ENCODE measurements at places on chromosomes 1 and 21.
A peak's percentile ranks its signal among the peaks of the same experiment; 100 is the strongest.

DNA sequence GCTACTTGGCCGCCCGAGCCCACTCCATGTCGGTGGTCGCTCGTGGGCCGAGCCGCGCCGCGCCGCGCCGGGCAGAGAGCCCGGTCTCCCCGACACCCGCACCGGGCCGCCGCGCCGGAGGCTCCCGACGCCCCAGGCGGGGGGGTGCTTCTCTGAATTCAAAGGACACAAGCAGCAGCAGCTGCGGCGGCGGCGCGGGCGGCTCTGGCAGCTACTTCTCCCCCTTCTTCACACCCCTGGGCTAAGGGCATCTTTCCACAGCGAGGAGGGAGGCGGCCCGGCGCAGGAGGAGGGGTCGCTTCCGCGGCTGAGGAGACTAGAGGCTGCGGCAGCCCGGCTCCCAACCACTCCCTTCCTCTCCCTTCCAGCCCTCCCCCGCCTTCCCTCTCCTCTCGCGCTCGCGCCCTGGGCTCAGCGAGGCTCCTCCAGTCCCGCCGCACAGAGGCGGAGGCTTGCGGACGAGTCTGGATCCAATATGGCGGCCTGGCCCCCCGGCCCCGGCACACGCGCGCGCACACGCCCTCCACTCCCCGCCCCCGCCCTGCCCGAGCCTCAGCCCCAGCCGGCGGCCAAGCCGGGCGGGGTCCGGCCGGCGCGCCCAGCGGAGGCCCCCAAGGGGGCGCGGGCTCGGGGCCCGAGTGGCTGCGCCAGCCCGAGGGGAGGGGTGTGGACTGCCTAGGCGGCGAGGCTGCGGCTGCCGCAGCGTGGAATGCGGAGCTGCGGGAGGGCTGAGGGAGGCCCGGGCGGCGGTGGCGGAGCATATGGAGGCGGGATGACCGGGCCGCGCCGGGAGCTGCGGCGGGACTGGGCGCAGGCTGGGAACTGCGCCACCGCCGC lies at the start of gene CDC42BPA:
CDC42BPA (minus strand) TSS at position 477 of the 837 bp plus-strand sequence. CDS start 1,310 bp downstream, outside the sequence.
- no peak for DNase-seq

DNA sequence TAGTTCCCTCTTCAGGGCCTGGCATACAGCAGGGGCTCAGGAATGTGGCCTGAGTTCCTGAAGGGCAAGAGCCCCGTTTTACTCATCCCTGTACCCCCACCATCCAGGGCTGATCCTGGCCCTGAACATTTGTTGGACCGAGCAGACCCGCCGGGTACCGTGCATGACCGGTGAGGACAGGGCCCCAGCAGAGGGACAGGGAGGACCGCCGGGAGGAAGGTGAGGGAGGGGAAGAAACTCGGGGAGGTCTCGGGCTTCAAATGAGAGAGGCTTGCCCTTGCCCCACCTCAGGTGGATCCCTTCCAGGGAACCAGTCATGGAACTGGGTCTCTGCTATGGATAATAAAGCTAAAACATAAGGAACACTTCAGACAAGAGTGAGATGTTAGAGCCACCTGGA lies 167.8 kb upstream of the KLHDC7A start:
- no peak for DNase-seq

DNA sequence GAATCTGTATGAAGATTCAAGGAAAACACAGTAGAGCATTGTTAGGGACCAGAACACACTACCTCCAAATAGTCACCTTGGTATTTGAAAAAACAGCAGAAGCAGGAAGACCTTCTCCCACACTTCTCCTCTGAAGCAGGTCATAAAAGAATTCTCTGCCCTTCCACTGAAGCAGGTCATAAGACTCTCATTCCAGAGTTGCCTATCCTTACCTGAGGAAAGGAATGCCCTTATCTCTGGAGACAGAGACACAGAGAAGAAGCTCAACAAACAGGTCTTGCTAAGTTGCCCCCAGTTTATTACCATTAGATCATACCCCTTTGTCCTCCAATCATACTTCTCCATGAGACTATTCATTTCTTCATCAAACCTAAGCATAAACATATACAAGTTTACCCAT lies 225.8 kb upstream of the TNR start:
- no peak for DNase-seq

DNA sequence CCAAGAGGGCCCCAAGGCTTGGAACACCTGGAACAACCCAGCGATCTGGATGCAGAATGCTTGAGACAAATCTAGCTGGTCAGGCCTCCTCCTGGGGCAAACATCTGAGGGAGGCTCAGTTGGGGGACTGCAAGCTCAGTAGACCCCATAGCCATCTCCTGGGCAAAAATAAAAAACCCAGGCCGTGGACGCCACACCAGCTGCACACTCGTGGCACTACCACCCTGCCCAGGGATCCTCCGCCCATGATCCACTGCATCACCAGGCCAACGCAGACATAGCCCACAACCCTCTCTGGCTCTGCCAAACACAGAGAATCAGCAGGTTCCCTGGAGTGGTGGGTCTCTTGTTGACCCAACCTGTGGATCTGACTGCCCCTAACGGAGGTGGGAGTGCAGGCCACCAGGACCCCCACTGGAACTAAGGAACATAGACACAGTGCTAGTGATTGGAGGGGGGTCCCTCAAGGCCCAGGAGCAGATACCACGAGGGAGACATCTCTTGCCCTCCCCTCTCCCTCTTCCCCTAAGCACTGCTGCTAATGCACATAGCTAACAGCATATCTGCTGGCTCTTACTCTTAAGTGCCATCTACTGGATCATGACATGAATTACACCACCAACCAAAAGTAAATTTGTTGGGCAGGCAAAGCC lies 147.2 kb downstream of the CHD1L start:
- peak; percentile 61 for DNase-seq

- no peak for DNase-seq
Measured at GRCh38 chr1:115084902-115085511, 4.3 kb downstream of the TSPAN2 start.

DNA sequence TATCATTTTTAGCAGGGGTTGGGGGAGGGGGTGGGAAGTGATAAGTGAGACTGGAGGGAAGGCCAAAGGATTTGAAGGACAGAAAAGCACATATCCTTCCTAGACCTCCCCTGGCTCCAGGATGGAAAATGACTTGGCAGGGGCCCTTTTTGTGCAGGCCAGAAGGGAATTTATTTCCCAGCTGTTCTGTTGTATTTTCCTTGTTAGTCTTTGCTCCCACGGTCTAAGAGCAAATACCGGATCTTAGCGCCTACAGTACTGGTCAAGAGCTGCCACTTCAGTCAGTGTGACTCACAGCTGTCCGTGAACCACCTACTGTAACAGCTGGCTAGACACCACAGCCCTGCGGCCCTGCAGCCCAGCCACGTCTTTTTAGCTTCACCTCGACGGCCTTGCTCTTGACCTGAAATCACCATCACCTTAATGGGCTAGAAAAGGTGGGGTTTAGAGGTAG lies 51.0 kb upstream of the ERRFI1 start:
- no peak for DNase-seq

- DNase-seq, result no peak
Measured at GRCh38 chr1:6271554-6271953, 10.7 kb upstream of the GPR153 start.

DNA sequence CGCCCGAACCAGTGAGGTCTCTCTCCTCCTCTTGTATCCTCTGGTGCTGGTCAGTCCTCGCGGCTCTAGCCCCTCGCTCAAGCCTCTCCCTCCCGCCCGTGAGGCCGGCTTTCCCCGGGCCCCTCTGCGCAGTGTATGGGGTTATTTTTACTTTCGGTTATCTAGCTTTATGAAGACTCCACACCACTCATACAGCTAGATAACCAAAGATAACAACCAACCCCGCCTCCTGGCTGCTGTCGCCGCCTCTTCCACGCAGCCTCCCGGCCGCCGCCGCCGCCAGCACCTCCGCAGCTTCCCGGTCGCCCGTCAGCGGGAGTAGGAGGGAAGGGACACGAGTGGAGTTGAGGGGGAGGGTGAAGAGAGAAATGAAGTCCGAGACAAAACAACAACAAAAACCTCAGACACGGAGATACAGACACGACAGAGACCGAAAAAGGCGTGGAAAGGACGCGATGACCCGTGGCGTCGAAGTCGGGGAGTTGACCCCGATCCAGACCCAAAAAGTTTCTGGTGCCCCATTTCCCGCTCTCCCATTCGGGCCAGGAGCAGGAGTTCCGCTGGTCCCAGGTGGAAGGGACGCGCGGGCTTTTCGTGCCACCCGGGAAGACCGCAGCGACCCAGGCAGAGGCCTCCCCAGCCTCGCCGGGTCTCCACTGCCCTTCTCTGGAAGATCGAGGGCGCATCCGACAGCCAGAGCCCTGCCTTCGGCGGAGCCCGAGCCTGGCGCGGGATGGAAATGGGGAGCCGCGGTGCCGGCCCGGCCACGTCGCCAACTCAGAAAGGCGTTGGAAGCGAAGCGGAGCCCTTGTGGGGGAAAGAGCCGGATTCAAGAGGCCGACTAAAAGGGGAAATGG lies 51.4 kb downstream of the RHBG start:
- DNase-seq, result no peak

- no peak for DNase-seq
Measured at GRCh38 chr1:192379554-192379953, 62.8 kb downstream of the RGS21 start.

GRCh38 chr1:37070126-37070525 lies 35.8 kb upstream of the GRIK3 start:
- no peak for DNase-seq

DNA sequence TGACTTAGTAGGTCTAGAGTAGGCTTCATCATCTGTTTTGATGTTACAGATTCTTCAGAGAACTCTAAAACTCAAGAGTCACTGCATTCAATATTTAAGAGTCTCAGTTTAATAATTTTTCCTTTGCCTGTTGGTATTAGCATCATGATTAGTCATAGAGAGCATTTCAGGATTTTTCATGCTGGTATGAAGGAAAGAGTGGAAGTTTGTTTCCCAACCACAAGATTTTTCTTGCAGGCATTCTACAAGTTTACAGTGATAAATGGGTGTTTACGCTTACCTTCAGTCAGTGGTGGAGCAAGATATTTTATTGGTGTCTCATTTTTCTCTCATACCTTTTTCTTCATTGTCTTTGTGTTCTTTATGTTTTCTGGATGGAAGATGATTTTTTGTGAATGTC lies 58.4 kb upstream of the MYOCOS start:
- DNase-seq, result no peak

DNA sequence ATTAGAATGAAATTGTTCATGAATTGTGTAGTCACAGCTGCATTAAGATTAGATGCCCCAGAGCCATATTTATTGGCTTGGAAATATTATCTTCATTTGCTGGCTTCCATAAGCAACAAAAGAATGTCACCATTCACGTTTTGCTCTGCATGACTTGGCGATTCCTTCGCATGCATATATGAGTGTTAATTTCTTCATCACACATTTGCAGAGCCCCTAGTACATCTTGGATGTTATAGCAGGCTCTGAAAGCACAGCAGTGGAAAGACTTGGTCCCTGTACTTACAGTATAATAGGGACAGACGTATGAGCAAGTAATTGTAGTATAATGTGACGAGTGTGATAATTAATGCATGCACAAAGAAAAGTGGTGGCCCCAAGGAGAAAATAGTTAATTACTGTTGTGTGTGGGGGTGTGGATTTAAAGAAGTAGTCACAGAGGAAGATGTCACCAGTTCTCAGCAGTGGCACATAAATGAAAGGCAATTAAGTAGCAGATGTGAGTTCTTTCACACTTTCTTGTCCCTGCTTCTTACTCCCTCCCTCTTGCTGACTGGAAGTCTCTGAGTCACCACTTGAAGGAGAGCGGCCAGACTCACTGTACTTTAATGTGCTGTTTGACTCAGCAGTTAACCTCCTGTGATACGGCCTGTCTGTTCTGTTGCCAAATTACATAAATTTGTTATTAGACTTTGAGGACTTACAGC lies 21.0 kb downstream of the S100A10 start:
- no peak for DNase-seq

DNA sequence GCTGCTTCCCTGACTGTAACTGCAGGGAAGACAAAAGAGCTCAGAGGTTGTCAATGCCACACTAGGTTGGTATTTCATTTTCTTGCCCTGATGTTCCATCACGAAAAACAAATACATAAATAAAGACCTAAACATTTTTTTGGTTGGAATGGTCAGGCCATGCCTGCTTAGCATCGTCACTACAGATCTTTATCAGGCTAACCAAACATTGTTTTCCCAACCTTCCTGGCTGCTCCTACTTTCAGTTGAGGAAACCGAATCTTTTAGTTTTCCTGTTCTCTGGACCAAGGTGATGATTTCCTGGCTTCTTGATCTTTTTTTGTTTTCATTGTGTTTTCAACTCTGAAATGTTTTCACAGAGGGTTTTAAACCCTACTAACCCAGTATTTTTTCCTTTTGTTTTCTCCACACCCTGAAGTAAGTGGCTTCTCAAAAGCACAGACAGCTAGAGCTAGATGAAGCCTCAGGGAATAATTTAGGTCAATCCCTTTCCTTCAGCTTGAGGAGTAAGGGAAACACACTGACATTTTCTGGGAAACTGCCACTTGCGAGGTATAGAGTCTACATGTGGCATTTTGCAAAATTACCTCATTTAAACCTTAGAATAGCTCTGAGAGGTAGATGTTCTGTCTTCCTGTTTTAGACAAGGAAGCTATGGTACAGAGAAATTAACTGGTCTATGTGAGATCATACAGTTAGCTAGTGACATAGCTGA lies 67.2 kb upstream of the CNN3 start:
- DNase-seq, result no peak

GRCh38 chr1:163063143-163063542 lies 6.0 kb upstream of the RGS4 start:
- DNase-seq, result no peak

GRCh38 chr1:215992620-215993019 lies 425.5 kb downstream of the KCTD3 start:
- no peak for DNase-seq

- peak; percentile 67 for DNase-seq
Measured at GRCh38 chr21:43657355-43658087, 1.8 kb downstream of the HSF2BP start.

DNA sequence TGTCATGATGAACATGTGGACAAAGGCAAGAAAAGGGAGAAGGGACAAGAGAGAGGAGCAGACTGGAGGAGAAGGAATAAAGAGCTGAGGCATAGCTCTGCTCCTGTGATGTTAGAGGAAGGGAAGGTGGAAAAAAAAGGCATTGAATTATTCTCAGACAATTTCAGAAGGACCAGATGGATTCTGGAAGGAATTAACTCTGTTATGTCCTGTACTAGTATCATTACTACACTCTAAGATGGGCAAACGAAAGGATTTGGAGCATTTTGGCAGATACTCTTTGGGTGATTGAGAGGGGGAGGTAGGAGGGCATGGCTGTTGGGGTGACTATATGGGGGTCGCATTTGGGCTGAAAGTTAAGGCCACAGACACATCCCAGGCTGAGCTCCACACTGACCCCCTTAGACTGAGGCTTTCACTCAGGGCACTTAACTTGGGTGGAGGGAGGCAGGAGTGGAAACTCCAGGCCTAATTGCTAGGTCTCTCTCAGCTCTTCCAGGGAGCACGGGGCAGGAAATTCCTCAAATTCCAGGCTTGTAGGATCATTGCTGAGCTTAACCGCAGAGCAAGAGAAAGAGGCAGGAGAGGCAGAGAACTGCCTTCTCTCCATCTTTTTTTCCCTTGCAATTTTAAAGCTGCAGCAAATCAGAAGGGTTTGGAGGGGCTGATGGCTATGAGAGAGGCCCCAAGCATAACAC lies 25.9 kb downstream of the KIRREL1 start:
- DNase-seq, result no peak

- no peak for DNase-seq
Measured at GRCh38 chr1:103108376-103109150, at the start of gene COL11A1. Gene COL11A1, minus strand, starts transcription at chr1:103108522. Its CDS starts 344 bp downstream, at chr1:103108178.

All from hematopoietic multipotent progenitor cell (in vitro differentiated cells).